ENCODE measurements at places on chromosomes 1 and 21.

DNA sequence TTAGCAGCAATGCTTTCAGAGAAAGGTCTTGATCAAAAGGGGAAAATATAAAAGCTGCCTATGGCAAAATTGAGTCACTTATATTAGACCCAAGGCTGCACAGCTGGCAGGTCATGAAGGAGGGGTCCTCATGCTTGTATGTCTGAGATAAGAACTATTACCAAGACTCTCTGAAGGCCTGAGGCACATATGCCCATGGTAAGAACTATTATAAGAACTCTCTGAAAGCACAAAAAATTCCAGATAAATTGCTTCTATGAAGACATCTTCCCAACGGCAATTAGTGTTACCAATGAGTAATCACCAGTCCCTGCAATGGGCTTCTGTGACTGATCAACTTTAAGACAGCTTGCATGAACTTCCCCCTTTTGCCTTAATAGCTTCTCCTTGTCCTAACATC, 42.8 kb upstream of the LRIF1 start:
- DNase-seq = no peak

- no peak for DNase-seq
These were observed 42.0 kb downstream of the ELK4 start for GRCh38 chr1:205589618-205590456.

- DNase-seq = no peak
These were observed 124.9 kb upstream of the IFFO2 start for GRCh38 chr1:19081218-19081893.

GRCh38 chr1:24957016-24957807, 27.1 kb upstream of the RUNX3 start:
- no peak for DNase-seq

DNA sequence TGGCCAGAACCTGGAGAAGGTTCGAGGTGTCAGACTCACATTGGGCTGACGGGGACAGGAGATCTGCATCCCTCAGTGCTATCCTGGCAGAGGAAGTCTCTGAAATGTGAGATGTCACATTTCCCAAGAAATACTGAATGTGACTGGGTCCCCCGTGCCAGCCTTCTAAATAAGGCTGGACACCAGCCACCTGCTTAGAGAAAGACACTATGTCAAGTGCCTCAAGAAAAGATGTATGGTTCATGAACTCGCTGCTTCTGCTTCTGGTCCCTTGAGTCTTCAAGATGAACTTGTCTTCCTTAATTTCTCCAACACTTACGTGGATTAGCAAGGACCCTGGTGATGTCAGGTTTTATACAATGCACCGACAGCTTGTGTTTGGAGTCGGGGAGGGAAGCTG, 42.1 kb upstream of the FHAD1 start:
- no peak for DNase-seq

DNA sequence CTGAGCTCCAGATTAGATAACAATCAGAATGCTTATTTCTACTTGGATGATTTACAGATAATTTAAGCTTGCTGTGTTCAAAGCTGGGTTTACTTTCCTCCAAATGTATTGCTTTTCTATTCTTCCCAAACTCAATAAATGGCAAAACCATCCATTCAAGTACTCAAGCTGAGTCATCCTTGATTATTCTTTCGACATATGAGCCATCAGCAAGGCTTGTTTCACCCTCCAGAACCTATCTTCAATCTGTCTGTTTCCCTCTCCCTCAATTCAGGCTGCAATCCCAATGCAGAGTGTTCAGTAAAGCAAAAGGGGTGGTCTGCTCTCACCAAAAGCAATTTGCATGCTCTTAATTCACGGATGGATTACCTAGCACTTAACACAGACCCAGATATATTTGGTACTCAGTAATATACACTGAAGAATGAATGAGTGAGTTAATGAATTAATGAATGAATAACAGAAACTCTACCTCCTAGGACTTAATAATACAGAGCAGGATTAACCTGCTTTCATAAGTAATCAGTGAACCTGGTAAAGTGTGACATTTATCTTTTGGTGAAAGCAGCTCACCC, 41.9 kb downstream of the DDR2 start:
- no peak for DNase-seq
